Ovary (tissue), 10 donors: ENCODE measurements at places on chromosomes 5 and 9. TPM values are rescaled to one million over a fixed set of nuclear protein-coding genes. Genes with fewer than 3 reads are reported as not detected.

Gene INSYN2B
- polyA plus RNA-seq: 0.92 TPM

Gene PTGDS
- 13.6 TPM for polyA plus RNA-seq

Gene TCERG1
- polyA plus RNA-seq: 39.5 TPM

Gene MARCOL
- polyA plus RNA-seq: not detected

Gene ADGRD2
- not detected for polyA plus RNA-seq

Gene ERAP2
- 1.3 TPM for polyA plus RNA-seq

Gene SLC4A9
- polyA plus RNA-seq: not detected

Gene NR5A1
- 45.2 TPM for polyA plus RNA-seq

Gene LTC4S
- not detected for polyA plus RNA-seq

Gene CKS2
- 13.8 TPM for polyA plus RNA-seq

Gene KCNV2
- polyA plus RNA-seq: not detected

Gene LCN15
- not detected for polyA plus RNA-seq

Gene BNC2
- 36.1 TPM for polyA plus RNA-seq

Gene MYOT
- polyA plus RNA-seq: 2.2 TPM

Gene B4GALT1
- 120 TPM for polyA plus RNA-seq

Gene GHR
- polyA plus RNA-seq: 17.4 TPM

Gene FSTL4
- polyA plus RNA-seq: 0.22 TPM

Gene CBY3
- not detected for polyA plus RNA-seq

Gene KYAT1
- 5.8 TPM for polyA plus RNA-seq

Gene SPATA31A3
- polyA plus RNA-seq: not detected

Gene FBXO38
- polyA plus RNA-seq: 34.2 TPM

Gene FOXE1
- not detected for polyA plus RNA-seq

Gene WHRN
- polyA plus RNA-seq: 1.7 TPM

Gene RNF224
- not detected for polyA plus RNA-seq

Gene CDX1
- 0.18 TPM for polyA plus RNA-seq

Gene IL13
- not detected for polyA plus RNA-seq

Gene GFM2
- polyA plus RNA-seq: 19.0 TPM

Gene INSL4
- polyA plus RNA-seq: not detected

Gene GKAP1
- 13.7 TPM for polyA plus RNA-seq

Gene ENHO
- 0.87 TPM for polyA plus RNA-seq

Gene CKMT2
- polyA plus RNA-seq: 11.4 TPM

Gene MARCHF11
- 0.25 TPM for polyA plus RNA-seq

Gene DNAJB5
- polyA plus RNA-seq: 5.7 TPM

Gene PPP2R2B
- 0.25 TPM for polyA plus RNA-seq

Gene MGAT1
- polyA plus RNA-seq: 66.6 TPM

Gene TSLP
- 1.4 TPM for polyA plus RNA-seq

Gene SHB
- polyA plus RNA-seq: 3.5 TPM

Gene AK8
- 0.64 TPM for polyA plus RNA-seq

Gene PCDHGC5
- polyA plus RNA-seq: 0.19 TPM

Gene FOXD1
- polyA plus RNA-seq: not detected

Gene NTRK2
- polyA plus RNA-seq: 12.0 TPM

Gene CDH9
- polyA plus RNA-seq: not detected

Gene GNA14
- polyA plus RNA-seq: 6.5 TPM
